ENCODE measurements at places on chromosomes 2 and 18. TPM values are rescaled to one million over a fixed set of nuclear protein-coding genes. Genes with fewer than 3 reads are reported as not detected.

DNA sequence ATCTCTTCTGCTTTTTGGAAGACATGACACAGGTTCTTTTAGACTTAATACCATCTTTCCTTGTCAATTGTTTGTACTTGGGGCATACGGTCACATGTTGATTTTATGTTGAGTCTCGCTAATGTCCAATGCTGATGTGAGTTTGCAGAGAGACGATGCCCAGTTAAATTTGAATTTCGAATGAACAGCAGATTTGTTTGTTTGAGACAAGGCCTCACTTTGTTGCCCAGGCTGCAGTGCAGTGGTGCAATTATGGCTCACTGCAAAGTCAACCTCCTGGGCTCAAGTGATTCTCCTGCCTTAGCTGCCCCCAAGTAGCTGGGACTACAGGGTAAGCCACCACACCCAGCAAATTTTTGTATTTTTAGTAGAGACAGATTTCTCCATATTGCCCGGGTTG lies 473.5 kb downstream of the RIT2 start:
- no peak overlapping the region for H3K4me3 ChIP-seq
- H3K4me1 ChIP-seq = no peaks in the 10 kb centered on the region

DNA sequence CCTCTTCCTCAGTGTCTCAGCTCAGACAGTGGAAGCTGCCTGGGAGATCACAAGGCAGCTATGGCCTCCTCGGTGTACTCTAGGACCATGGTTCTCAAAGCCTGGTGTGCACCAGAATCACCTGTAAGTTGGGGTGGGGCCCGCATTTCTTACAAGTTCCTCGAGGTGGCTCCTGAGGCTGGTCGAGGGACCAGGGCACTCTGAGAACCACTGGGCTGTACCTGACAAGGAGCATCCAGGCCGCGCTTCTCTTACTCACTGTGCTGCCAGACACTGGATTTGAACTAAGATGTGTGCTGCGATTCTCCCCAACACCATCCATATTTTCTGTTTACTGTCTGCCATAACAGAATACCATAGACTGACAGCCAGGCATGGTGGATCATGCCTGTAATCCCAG lies 59.5 kb downstream of the DIPK1C start:
- H3K27ac ChIP-seq = no peak overlapping the region
- no peaks in the 10 kb centered on the region for H3K36me3 ChIP-seq
- no peaks in the 10 kb centered on the region for H3K27me3 ChIP-seq
- peaks cover 6% of the 10 kb centered on the region for H3K4me1 ChIP-seq

- H3K27ac ChIP-seq = no peak overlapping the region
- H3K27me3 ChIP-seq = no peaks in the 10 kb centered on the region
- no peak overlapping the region for H3K4me3 ChIP-seq
- no peaks in the 10 kb centered on the region for H3K36me3 ChIP-seq
- H3K4me1 ChIP-seq = no peaks in the 10 kb centered on the region
- no peak for DNase-seq
Measured at GRCh38 chr18:31451625-31452024, 4.1 kb downstream of the DSG3 start.

- no peak overlapping the region for H3K4me3 ChIP-seq
- H3K27ac ChIP-seq = no peak overlapping the region
- no peaks in the 10 kb centered on the region for H3K4me1 ChIP-seq
- H3K36me3 ChIP-seq = no peaks in the 10 kb centered on the region
Measured at GRCh38 chr2:37720533-37721200, 49.2 kb upstream of the CDC42EP3 start.

Gene GALM
- 6.7 TPM for total RNA-seq
